ENCODE measurements at places on chromosomes 12 and 14.

DNA sequence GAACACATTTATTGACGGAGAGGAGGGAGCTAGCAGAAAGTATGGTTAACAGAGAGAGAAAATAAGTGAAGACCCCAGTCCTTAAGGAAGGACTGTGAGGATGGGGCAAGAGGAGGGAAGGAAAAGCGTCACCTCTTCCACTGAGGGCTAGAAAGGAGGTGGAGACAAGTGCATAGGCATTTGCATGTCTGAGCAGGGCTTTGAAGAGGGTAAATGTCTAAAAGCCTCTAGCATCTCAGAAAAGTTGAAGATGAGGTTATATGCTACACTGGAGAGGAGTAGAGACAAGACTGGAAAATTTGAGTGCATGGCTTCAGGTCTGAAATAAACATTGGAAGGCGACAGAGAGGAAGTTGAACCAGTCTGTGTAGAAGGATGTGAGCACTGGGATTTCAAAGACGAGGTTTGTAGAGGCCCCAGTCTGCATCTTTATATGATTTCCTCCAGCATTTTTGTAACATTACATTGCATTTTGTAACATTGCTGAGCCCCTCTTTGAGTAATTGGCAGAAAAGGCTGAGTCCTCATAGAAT is 98.5 kb upstream of the IFNG-AS1 start:
- no peak for DNase-seq

GRCh38 chr12:12870465-12870864 is 20.9 kb upstream of the GPRC5A start:
- peak; percentile 93 for DNase-seq

GRCh38 chr14:25526290-25526689 is 476.3 kb upstream of the STXBP6 start:
- DNase-seq: no peak

DNA sequence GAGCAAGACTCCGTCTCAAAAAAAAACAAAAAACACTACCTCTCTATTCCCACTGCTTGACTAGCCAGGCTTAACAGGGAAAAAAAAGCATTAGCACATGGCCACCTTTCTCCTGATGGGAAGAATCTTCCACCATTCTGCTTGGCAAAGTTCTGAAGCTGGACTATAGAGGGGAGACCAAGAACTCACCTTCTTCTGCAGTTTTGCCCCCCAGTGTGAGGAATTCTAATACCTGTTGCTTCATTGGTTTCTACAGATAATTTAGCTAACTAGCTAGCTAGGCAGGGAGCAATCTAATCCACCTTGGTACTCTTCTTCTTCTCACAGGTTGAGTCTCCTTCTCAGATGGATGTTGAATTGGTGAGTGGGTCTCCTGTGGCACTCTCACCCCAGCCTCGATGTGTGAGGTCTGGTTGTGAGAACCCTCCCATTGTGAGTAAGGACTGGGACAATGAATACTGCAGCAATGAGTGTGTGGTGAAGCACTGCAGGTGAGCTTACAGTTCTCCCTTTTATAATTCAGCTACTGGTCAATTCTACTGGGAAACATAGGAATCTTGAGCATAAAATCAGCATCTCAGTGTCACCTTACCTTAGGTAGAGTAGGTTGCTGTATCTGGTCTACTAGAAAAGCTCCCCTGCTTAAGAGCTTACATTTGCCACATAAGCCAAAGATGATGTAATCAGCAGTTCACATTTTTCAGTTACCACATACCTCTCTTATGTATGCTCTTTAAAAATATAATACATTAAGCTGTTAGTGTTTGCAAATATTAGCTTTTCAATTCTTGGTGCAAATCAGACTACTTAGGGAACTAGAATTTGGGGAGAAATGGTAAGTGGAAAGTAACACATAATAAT is 16.0 kb downstream of the METTL3 start:
- no peak for DNase-seq

DNA sequence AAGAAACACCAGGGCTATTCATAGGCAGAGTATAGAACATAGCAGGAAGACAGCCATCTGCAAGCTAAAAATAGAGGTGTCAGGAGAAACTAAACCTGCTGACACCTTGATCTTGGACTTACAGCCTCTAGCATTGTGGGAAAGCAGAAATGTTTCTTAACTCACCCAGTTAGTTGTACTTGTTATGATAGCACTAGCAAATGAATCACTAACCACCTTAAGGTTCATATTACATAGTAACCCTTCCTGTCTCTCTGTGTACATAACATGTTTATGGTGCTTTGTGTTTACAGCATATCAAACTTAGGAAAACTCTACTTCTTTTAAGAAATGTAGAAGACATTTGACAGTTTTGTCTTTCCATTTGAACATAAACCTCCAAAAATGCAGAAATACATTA is 1031.3 kb downstream of the FSCB start:
- DNase-seq: no peak

DNA sequence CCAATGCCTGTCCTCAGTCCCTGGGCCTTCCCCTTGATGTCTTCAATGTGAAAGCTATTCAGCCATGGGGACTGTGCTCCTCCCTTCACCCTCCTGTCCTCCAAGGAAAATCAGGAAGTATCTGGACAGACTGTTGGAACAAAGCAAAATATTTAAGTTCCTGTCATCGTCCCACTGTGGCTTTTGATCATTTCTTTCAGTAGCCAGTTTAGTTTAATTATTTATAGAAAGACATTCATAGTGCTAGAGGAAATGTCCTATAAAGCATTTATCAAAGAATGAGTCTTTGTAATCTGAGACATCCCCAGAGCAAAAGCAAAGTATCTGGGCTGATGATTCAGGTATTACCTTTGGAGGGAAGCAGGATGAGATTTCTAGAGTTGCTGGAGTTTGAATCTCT is 254.1 kb downstream of the NRXN3 start:
- no peak for DNase-seq

DNA sequence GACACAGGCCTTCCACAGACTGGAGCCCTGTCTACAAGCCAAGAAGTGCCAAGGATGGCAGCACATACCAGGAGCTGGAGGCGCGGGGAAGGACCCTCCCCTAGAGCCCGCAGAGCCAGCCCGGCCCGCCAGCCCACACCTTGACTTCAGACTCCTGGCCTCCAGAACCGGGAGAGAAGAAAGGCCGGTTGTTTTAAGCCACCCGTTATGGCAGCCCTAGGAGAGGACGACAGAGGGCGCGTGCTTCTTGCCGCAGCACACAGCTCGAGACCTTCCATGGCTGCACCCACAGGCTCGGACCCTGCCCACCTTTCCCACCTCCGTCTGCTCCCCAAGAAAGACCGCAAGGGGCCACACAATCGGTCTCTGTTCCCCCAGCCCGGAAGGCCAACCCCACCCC is 53.7 kb downstream of the RNF34 start:
- no peak for DNase-seq

DNA sequence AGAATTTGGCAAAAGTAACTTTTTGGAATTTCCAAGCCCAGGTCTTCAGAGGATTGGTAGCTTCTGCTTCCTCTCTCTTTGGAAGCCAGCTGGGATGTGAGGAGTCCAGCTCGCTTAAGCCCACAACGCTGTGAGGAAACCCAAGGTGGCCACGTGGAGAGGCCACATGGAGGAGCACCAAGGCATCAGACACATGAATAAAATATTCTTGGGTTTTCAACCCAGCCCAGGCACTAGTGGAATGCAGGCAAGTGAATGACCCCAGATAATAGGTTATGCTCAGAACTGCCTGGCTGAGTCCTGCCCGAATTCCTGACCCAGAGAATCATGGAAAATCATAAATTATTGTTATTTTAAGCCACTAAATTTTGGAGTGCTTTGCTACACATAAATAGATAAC is 119.7 kb upstream of the PARP11 start:
- DNase-seq: no peak

DNA sequence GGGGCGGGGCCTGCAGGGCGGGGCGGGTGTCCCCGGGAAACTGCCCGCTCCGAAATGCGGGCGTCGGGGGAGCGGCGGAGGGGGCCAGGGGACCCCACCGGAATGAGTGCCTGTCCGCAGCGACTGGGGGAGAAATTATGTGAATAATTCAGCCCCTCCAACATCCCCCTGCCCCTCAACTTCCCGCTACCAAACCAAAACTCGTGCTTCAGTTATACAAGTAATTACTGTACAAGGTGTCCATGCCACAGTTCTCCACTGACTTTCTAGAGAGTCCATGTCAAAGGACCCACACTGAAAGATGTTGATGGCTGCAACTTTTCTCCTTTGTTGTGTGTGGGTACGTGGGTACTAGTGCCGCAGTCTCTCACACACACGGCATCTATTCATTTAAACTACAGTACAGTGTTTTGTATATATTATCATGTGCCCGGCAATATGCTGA is 414 bp upstream of the CDK17 start:
- DNase-seq: peak; percentile 56

DNA sequence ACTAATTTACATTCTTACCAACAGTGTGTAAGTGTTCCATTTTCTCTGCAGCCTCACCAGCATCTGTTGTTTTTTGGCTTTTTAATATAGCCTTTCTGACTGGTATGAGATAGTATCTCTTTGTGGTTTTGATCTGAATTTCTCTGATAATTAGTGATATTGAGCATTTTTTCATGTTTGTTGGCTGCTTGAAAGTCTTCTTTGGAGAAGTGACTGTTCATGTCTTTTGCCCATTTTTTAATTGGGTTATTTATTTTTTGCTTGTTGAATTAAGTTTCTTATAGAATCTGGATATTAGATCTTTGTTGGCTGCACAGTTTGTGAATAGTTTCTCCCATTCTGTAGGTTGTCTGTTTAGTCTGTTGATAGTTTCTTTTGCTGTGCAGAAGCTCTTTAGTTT is 48.0 kb upstream of the OR6J1 start:
- no peak for DNase-seq

DNA sequence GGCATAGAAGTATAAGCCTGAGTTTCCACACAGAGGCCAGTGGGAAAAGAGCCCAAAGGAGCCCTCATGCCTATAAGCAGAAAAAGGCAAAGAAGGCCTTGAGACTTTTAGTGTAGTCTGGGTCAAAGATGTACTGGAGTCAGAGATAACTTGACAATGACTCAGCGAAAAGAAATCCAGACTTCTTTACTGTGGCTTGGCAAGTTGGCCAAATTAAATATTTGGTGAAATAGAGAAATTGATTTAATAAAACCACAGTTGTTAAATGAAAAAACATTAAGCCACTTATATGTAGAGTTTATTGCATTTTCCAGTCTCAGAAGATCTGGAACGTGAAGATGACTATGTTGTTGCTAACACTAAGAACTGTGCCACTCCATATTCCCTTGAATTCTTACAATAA is 105.1 kb downstream of the TMTC3 start:
- DNase-seq: peak; percentile 46

GRCh38 chr12:121894633-121895032 is 6.0 kb downstream of the PSMD9 start:
- no peak for DNase-seq

All from foreskin keratinocyte (primary cell).